ENCODE measurements at places on chromosomes 4 and X. TPM values are rescaled to one million over a fixed set of nuclear protein-coding genes. Genes with fewer than 3 reads are reported as not detected.

GRCh38 chr4:4862665-4863482 lies 3.4 kb downstream of the MSX1 start:
- DNase-seq: no peak

DNA sequence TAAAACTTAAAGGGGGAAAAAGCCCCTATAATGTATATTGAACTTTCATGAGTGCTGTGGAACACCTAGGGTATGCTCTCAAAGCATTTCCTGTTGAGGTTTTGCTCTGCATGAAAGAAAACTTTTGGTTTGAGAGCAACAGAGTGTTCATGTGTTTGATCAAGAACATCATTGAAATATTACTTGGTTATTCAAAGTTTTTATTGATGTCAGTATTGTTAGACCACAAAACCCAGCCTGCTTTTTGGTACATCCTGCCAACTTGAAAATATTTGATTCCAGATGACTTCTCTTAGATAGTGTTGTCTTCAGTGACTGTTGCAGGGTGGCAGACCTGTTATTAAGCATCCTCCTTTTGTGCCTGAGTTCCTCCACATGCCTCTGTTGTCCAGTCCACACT lies 68.0 kb downstream of the N4BP2 start:
- no peak for DNase-seq

DNA sequence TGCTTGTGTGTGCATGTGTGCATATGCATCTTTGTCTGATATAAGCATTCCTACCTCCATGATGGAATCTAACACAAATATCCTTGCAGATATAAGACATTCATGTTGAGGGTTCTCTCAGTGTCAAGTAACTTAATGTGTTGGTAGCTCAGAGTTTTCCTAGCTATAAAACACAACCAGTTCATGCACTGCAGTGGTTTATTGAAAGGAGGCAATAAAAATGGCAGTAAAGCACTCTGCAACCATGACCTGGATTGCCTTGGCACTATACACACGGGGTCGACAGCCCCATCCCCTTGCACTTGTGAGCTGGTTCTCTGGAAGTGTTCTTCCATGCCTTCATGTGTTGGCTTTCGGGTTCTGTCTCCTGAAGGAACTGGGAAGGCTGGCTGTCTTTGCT lies 38.9 kb downstream of the GPC4 start:
- no peak for DNase-seq

DNA sequence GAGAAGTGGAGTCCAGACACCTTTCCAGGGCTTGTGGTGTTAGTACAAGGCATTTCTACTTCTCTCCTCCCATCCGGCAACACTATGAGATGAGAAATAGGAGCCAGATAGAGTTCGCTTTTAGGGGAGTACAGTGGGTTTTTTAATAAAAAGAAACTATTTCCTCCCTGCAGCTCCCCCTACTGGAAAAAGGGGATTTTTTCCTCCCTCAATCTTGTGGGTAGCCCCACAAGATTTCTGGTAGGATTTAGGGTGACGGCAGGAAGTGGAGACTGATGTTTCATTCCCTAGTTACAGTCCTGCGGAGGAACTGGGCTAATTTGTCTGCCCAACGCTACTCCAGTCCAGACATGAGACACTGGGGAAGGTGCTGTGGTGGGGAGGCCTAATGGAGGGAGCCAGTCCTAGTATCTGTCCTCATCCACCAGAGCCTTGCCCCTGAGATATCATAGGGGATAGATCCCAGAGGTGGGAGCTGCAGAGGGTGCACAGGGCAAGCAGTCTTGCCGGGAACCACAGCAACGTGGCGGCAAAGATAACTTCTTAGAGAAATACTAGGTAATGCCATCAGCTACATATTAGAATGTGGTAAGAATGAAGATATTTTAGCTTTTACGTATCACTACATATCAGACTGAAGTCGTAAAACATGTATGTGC lies 45.5 kb upstream of the PRKG2 start:
- DNase-seq: peak; percentile 11

DNA sequence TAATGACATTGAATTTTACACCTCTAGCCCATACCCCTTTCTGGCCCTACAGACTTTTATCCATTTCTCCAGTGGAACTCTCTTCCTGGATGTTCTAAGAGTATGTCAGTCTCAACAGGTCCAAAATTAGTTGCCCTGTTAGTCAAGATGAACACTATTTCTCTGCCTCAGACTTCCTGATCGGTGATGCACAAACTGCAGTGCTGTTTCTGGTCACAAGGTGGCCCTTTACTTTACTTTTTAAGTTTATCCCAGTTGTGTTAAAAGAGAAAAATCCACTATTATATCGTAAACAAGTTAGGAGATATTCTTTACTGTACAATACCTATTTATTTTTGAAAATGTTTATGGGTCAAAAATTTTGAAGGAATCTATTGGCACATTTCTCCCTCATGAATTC lies 13.1 kb downstream of the TCEAL7 start:
- DNase-seq: peak; percentile 27

The TMEM150C gene
- 1.9 TPM for total RNA-seq

The GPR34 gene
- total RNA-seq: not detected

The ANAPC4 gene
- total RNA-seq: 27.5 TPM

DNA sequence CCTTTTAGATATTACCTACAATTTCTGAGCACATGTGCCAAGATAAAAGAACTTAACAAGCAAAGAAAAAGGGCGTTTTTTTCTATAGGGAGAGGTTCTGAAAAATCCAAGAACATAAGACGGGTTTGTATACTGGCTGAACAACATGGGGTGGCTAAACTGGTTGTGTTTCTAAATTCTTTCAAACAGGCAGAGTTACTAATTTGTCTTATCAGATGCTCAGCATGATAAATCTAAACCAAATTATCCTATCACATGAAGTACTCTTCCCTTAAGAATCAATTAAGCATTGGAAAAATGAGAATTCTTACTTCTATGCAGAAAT lies 45.4 kb upstream of the PGM2 start:
- DNase-seq: no peak

The PDE6B gene
- 0.18 TPM for total RNA-seq

GRCh38 chr4:152894673-152895072 lies 41.5 kb upstream of the FHDC1 start:
- peak; percentile 48 for DNase-seq

The SYTL4 gene
- 7.1 TPM for total RNA-seq

DNA sequence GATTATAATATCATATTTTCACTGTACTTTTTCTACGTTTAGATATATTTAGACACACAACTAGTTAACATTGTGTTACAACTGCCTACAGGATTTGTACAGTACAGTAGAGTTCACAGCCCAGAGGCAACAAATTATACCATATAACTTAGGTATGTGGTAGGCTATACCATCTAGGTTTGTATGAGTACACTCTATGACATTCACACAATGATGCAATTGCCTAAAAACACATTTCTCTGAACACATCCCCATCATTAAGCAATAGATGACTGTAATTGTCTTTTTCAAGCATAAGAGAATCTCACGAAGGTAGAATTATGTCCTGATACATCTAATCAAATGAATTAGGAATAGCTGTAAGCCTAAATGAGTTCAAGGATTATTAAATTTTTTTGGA lies 12.3 kb upstream of the TIGD2 start:
- DNase-seq: no peak

The GCNA gene
- total RNA-seq: 0.87 TPM

DNA sequence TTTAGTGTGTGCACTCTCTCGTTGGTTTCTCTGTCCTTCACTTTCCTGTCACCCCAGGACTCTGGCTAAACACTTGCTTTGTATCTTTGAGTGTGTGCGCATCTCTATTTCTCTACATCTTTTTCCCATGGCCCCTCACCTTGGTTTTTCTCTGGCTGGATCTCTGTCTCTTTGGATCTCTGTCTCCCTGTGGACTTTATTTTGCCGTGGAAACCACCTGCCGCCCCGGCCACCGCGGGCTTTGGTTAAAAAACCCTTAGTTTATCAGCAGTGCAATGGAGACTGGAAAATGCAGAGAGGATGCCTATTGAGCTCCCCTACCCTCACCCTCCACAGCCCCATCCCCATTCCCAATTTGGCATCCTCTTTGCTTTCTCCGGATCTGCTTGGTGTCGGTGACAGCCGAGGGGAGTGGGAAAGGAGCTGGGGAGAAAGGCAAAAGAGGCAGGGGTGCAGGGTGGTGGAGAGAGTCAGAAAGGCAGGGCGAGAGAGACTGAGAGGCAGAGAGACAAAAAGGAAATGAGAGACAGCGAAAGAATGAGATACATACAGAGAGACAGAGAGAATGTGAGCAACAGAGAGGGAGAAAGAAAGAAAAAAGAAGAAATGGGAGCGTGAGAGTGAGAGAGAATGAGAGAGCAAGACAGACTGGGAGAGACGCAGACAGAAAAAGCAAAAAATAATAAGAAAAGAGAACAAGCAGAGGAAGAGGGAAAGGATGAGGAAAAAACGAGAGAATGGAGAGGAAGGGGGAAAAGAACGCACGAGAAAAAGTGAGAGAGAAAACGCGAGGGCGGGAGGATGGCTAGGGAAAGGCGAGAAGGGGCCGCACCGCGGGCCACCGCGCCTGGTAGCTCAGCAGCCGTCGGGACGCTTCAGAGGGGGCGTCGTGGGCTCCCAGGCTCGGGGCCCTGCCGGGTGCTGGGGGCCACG lies 688 bp downstream of the GPR101 start:
- DNase-seq: no peak

- no peak for DNase-seq
These were observed 20.5 kb upstream of the MID2 start for GRCh38 chrX:107805179-107805578.

DNA sequence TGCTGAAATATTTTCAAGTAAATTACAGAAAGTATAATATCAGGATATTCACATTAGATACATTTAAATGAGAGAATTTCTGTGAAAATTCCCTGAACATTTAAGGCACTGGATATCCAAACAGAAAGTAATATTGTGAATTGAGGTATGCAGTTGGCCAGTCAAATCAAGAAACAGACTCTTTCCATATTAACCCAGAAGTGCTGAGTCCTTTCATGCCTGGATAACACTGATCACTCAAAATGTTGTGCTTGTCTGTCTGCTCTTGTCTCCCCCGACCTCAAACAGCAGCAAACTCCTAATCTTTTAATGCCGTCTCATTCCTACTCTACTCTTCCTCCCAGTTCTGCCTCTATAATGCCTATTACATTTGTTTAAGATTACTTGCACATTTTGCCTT lies 51.2 kb downstream of the TBC1D9 start:
- no peak for DNase-seq

DNA sequence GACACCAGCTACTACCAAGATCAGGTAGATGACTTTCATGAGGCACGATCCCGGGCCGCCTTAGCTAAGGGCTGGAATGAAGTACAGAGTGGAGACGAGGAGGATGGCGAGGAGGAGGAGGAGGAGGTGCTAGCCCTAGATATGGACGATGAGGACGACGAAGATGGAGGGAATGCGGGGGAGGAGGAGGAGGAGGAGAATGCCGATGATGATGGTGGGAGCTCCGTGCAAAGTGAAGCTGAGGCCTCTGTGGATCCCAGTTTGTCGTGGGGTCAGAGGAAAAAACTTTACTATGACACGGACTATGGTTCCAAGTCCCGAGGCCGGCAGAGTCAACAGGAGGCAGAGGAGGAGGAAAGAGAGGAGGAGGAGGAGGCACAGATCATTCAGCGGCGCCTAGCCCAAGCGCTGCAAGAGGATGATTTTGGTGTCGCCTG lies 481 bp downstream of the UTP3 start:
- DNase-seq: peak; percentile 10

The SSX1 gene
- total RNA-seq: 139 TPM

The PAK3 gene
- total RNA-seq: not detected

The MYOZ2 gene
- total RNA-seq: not detected

DNA sequence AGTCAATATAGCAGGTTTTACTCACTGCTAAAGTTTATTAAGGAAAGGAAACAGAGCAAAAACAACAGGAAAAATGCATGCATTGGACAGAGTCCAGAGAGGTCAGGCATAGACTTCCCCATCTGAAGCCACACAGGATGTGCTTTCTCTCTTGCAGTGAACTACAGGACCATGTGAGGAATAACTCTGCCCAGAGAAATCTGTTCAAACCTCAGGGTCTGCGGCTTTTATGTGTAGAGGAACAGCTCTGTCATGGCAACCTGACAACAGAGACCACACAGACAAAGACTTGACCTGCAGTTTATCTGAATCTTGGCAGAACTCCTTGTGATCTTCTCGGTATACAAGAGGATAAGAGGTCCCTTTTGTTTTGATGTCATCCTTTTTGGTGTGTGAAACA lies 46.3 kb upstream of the LONRF3 start:
- DNase-seq: peak; percentile 8

The FGF2 gene
- 16.7 TPM for total RNA-seq

- DNase-seq: no peak
These were observed 346.5 kb upstream of the FAT1 start for GRCh38 chr4:187070158-187070557.

DNA sequence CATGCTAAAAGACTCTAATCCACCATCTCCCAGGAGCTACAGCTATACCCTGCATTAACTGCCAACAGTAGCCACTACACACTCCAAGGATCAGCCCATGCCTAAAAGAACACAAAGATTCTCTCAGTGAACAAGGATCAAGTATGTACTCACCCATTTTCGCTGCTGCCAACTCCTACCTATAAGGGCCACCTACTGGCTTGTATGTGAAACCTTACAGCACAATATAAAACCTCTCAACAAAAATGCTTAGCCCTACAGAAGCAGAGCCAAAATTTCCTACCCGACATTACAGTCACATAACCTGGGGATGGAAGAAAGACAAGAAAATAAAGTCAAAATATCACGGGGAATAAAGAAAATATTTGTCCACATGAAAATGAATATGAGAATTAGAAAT lies 562.8 kb upstream of the POU3F4 start:
- DNase-seq: peak; percentile 0

DNA sequence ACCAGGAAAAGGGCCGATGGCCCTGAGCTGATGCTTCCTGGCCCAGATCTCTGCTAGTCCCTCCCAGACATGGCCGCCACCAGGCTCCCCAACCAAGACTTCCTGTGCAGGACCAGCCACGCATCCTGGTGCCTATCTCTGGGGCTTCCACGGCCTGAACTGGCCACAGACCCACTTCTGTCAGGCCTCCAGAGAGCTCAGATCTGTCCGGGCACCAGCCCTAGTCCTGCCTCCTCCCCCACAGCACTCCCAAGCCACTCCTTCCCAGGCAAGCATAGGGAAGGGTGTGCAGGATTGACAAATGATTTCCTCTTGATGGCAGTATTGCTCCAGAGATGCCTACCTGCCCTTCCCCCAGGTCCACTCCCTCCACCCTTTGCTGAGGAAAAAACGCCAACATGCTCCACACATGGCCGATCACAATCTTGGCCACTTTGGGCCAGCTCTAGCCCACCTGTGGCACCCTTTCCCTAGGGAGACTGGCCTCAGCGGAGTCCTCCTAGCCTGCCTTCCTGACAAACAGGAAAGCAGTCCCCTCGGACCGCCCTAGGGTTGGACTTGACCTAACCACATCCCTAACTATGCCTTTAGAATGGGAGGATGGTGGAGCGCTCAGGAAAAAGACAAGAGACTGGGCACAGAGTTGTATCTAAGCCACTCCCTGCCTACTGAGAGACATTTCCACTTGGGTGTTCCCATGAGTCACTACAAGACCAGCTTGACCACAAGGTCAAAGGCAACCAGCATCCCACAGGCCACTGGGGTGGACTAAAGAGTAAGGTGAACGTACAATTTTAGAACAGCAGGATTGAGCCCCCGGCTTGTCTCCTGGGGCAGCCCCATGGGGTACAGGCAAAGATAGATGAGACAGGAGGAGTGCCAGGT lies 277.5 kb upstream of the AGTR2 start:
- peak; percentile 74 for DNase-seq

The CT47B1 gene
- not detected for total RNA-seq

Data from HT1080 (cell line).